Bronchus fibroblast of lung (primary cell): ENCODE measurements at places on chromosomes 12 and 14. TPM values are rescaled to one million over a fixed set of nuclear protein-coding genes. Genes with fewer than 3 reads are reported as not detected.

P2RX4 gene
- total RNA-seq = 23.6 and 29.4 TPM in 2 replicates

DCD gene
- total RNA-seq = not detected in 2 replicates

NRL gene
- total RNA-seq = 0.59 and 2.9 TPM in 2 replicates

SLC25A47 gene
- not detected in 2 replicates for total RNA-seq

DIP2B gene
- 8.6 and 9.4 TPM in 2 replicates for total RNA-seq

RNF31 gene
- 49.9 and 53.7 TPM in 2 replicates for total RNA-seq

ANO2 gene
- 0.50 TPM in 1 of 2 replicates, not detected in the other for total RNA-seq

CLEC2B gene
- 1.0 and 2.5 TPM in 2 replicates for total RNA-seq

KRT75 gene
- not detected in 2 replicates for total RNA-seq

GDF11 gene
- 10.9 and 14.3 TPM in 2 replicates for total RNA-seq

TSPAN11 gene
- 0.50 and 1.5 TPM in 2 replicates for total RNA-seq

METTL3 gene
- 42.4 and 46.7 TPM in 2 replicates for total RNA-seq

CCDC197 gene
- not detected in 2 replicates for total RNA-seq

TBK1 gene
- total RNA-seq = 11.3 and 11.8 TPM in 2 replicates

MSRB3 gene
- 14.9 and 17.8 TPM in 2 replicates for total RNA-seq

ACRBP gene
- total RNA-seq = 0.89 and 1.0 TPM in 2 replicates

HRK gene
- not detected in 2 replicates for total RNA-seq

ADAM21 gene
- under 0.01 and 0.59 TPM in 2 replicates for total RNA-seq

HOXC13 gene
- total RNA-seq = under 0.01 TPM in 1 of 2 replicates, not detected in the other

AP5M1 gene
- total RNA-seq = 12.1 and 15.5 TPM in 2 replicates
